ENCODE measurements at places on chromosomes 12 and 14. TPM values are rescaled to one million over a fixed set of nuclear protein-coding genes. Genes with fewer than 3 reads are reported as not detected.

The FRS2 gene
- total RNA-seq = 14.1 TPM

The ETV6 gene
- total RNA-seq = 47.6 TPM

The ATXN3 gene
- total RNA-seq = 31.5 TPM

The MSI1 gene
- not detected for total RNA-seq

The TBX3 gene
- total RNA-seq = not detected

The DDX54 gene
- total RNA-seq = 67.4 TPM

The IKBIP gene
- total RNA-seq = 18.0 TPM

The LIN7A gene
- total RNA-seq = not detected

The KRT8 gene
- not detected for total RNA-seq

The IL22 gene
- total RNA-seq = not detected

The SSPN gene
- not detected for total RNA-seq

Measured in activated naive CD4-positive, alpha-beta T cell treated with anti-CD3 and anti-CD28 coated beads, Interleukin-2, amount 10 ng/mL, durations not matched to agents 5 hours and 36 hours (primary cell).